ENCODE measurements at places on chromosomes 16 and 17.
A peak's percentile ranks its signal among the peaks of the same experiment; 100 is the strongest.

- peak; percentile 47 for DNase-seq
These were observed at the start of the genes CCDC78 and HAGHL for GRCh38 chr16:726438-727290. Gene CCDC78, minus strand, starts transcription at chr16:726443. Its CDS starts 76 bp downstream, at chr16:726367. Gene HAGHL, plus strand, starts transcription at chr16:727106. Its CDS starts 404 bp downstream, at chr16:727510.

DNA sequence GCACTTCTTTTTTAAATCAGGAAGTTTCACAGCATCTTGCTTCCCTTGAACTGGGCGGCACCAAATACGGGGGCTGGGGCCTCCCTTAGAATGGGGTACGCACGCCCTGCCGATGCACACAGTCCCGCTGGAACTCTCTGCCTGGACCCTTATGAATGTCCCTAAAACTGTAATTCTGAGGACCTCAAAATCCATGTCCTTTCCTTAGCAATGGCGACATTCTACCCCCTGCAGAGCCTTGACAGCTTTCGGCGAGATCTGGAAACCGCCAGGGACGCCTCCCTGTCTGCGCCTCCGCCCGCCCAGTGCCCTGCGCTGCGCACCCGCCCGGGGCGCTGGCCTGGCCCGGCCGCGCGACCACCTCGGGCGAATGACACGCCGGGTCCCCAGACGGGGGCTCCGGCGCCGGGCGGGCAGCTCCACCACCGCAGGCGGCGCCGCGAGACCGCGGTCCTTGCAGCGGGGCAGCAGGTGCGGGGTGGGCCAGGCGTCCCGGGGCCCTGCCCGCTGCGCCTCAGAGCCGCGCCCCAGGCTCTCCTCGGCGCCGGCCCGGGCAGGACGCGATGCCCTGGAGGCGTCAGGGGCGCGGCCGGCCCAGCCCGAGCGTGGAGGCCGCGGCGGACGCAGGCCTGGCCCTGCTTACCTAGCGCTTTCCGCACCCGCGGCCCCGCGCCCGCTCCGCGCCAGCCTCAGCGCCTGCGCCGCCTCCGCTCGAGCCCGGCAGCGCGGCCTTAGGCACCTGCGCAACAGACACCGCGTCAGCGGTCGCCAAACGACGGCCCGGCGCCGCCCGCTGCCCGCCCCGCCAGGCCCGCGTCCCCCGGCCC, 548 bp downstream of the HAGH start:
- DNase-seq = peak; percentile 60

DNA sequence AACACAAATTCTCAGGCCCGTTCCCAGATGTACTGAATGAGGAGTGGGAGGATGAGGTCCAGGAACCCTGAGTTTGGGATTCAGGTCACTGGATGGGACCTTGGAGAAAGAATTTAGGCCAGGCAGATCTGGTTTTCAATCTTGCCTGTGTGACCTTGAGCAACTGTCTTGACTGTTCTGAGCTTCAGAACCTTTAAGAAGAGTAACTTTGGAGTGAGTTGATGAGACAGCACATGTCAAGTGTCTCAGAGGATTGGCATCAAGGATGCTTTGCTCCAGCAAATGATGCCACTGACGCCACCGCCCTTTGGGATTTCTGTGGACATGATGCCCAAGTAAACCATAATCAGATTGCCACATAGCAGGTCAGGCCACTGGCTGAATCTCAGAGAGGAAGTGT, 56.2 kb upstream of the DNAJA2 start:
- DNase-seq = no peak

DNA sequence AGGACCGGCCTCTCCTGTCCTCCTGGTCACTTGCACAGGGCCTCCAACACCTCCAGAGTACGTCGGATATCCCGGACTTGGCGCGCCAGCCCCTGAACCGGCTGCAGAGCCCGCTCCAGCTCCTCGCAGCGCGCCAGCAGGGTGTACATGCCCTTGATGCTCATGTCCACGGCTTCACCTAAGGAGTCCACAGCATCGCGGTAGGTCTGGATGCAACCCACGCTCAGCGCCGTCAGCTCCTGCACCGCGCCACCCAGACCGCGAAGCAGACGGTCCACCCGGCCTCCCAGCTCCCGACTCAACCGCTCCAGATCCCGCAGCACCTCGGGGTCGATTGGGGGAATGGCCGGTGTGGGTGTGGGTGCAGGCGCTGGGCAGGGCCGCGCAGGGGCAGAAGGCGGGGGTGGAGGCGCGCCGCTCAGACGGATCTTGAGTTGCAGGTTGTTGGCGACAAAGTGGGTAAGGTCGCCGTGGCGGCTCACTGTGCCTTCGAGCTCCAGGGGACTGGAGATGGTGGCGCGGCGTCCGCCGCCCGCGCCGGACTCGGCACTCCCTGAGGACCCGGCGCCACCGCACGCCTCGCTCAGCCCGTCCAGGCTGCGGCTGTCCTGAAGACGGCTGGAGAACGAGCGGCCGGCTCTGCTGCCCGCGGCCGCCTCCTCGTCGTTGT, 804 bp downstream of the BORCS6 start:
- DNase-seq = no peak

DNA sequence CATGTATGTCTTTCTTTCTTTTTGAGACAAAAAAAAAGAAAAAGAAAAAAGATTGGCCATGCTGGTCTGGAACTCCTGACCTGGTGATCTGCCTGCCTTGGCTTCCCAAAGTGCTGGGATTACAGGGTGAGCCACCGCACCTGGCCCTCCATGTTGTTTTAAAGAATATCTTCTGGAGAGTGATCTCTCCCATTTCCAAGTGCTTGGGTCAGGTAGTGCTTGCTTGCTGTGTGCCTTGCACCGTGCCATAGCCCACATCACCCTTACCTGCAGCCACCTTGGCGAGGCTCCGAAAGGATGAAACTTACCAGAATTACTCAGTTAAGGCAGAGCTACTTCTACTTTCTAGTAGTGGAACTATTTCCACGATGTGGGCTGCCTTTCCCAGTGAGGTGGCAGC, 19.0 kb upstream of the KDM6B start:
- no peak for DNase-seq

DNA sequence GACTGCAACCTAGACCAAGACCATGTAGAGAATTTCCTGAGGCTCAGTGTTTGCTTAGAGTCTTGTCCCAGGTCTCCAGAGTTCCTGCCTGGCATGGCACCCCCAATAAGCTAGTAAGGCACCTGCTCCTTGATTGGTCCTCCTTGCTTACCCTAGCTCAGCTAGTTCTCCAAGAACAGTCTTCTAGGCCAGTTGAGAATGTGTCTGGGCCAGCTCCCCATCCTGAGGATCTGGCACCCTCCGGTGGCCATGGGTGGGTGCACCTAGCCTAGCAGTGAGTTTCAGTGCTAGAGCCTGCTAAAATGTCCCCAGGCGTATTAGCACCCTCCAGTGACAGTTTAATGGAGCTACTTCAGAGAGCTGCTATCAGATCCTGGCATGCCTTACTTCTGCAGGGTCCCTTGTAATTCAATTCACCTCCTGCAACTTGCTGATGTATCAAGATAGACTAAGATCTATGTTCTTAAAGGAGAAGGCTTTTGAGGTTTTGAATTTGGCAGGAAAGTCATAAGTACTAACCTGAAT, 44.4 kb upstream of the MED13 start:
- DNase-seq = peak; percentile 18
